A549 treated with ZK216348 at 1 μM for 4 hours (cell line): ENCODE measurements at places on chromosomes 3 and 15. TPM values are rescaled to one million over a fixed set of nuclear protein-coding genes. Genes with fewer than 3 reads are reported as not detected.

The LSMEM2 gene
- total RNA-seq = 0.14 TPM in 1 of 5 replicates, not detected in the others

The PRKAR2A gene
- total RNA-seq = 13.8 to 22.2 TPM (median 18.4 TPM) in 5 replicates

The STX19 gene
- not detected in 5 replicates for total RNA-seq

The ENTPD3 gene
- not detected in 5 replicates for total RNA-seq

The PSMD2 gene
- total RNA-seq = 294 to 424 TPM (median 309 TPM) in 5 replicates

The FEZF2 gene
- total RNA-seq = not detected in 5 replicates

The ARGFX gene
- not detected in 5 replicates for total RNA-seq

The CYFIP1 gene
- 58.6 to 84.7 TPM (median 82.9 TPM) in 5 replicates for total RNA-seq

The CPN2 gene
- not detected in 5 replicates for total RNA-seq

The GOLGA6L1 gene
- not detected in 5 replicates for total RNA-seq

The PARL gene
- total RNA-seq = 61.4 to 67.9 TPM (median 65.1 TPM) in 5 replicates
